Glomerular endothelial cell (primary cell): ENCODE measurements at places on chromosomes 5 and 9. TPM values are rescaled to one million over a fixed set of nuclear protein-coding genes. Genes with fewer than 3 reads are reported as not detected.

FOCAD gene
- 36.1 and 65.2 TPM in 2 replicates for total RNA-seq

SLC28A3 gene
- under 0.01 TPM in 2 replicates for total RNA-seq

ASPN gene
- total RNA-seq = not detected in 2 replicates

OLFML2A gene
- total RNA-seq = 4.0 and 5.7 TPM in 2 replicates

IER5L gene
- 21.4 and 23.3 TPM in 2 replicates for total RNA-seq

LEAP2 gene
- total RNA-seq = 0.10 and 0.76 TPM in 2 replicates

FOXD1 gene
- 10.8 and 16.8 TPM in 2 replicates for total RNA-seq

TMEM8B gene
- total RNA-seq = 1.9 and 3.0 TPM in 2 replicates

WNT8A gene
- total RNA-seq = not detected in 2 replicates

DBH gene
- not detected in 2 replicates for total RNA-seq

FST gene
- total RNA-seq = 0.19 and 2.3 TPM in 2 replicates

PCDHA13 gene
- total RNA-seq = 0.10 and 0.12 TPM in 2 replicates

CHSY3 gene
- total RNA-seq = 2.4 and 7.7 TPM in 2 replicates

IFNA16 gene
- not detected in 2 replicates for total RNA-seq

ACTBL2 gene
- 2.8 and 4.0 TPM in 2 replicates for total RNA-seq

PCDHB2 gene
- total RNA-seq = 0.12 and 0.15 TPM in 2 replicates

HAND1 gene
- not detected in 2 replicates for total RNA-seq

SLC25A25 gene
- 16.1 and 24.1 TPM in 2 replicates for total RNA-seq

TTC16 gene
- total RNA-seq = not detected in 2 replicates

C1QTNF2 gene
- 0.06 and 0.29 TPM in 2 replicates for total RNA-seq

PCDHGA9 gene
- total RNA-seq = 3.3 and 4.5 TPM in 2 replicates

SOWAHA gene
- not detected in 2 replicates for total RNA-seq

MRPL50 gene
- total RNA-seq = 11.4 and 12.8 TPM in 2 replicates

SLC27A6 gene
- 0.29 TPM in 1 of 2 replicates, not detected in the other for total RNA-seq

CER1 gene
- total RNA-seq = not detected in 2 replicates

QRFP gene
- total RNA-seq = not detected in 2 replicates

ZNF462 gene
- total RNA-seq = 10.4 and 13.7 TPM in 2 replicates

SPDL1 gene
- total RNA-seq = 15.3 and 23.6 TPM in 2 replicates
